ENCODE measurements at places on chromosomes 12 and 14. TPM values are rescaled to one million over a fixed set of nuclear protein-coding genes. Genes with fewer than 3 reads are reported as not detected.

DNA sequence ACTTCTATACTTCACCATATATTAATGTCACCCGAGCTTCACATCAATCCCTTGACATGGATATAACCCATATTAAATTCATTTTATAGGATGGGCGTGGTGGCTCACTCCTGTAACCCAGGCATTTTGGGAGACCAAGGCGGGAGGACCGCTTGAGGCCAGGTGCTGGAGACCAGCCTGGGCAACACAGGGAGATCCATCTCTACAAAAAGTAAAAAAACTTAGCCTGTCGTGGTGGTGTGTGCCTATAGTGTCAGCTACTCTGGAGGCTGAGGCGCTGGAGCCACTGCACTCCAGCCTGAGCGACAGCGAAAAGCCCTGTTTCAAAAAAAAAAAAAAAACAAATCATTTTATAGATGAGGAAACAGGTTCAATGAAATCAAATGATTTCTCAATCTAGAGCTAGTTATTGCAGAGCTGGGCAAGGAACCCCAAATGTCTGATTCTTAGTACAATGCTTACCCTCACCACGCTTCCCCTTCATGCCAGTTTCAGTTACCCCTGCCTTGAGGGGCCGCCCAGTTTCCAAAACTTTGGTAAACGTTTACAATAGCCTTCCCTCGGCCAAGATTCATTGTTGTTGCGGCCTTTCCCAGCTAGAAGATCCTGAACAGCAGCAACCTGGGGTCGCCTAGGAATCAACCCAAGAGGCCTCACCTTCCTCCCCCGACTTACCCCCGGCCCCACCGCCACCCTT lies 751 bp downstream of the PSMB5 start:
- no peak for DNase-seq

DNA sequence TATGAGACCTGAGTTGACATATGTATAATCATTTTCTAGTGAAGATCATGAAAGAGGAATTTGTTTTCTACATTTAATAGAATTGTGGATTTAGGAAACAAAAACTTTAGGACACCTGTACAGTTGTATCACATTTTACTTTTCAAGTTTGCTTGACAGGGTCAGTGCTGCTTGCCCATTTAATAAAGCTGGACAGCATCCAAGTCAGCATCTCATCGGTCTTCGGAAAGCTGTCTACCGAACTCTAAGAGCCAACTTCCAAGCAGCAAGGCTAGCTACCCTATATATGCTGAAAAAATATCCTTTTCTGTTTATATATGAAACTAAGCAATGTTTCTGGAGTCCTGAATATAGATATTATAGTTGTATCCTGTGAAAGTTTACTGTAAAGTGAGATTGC lies 52.3 kb downstream of the VEZT start:
- no peak for DNase-seq

GRCh38 chr14:95137164-95137803 lies 20.0 kb downstream of the DICER1 start:
- no peak for DNase-seq

- DNase-seq: peak; percentile 51
These were observed 193.7 kb upstream of the LRIG3 start for GRCh38 chr12:59113831-59114615.

DNA sequence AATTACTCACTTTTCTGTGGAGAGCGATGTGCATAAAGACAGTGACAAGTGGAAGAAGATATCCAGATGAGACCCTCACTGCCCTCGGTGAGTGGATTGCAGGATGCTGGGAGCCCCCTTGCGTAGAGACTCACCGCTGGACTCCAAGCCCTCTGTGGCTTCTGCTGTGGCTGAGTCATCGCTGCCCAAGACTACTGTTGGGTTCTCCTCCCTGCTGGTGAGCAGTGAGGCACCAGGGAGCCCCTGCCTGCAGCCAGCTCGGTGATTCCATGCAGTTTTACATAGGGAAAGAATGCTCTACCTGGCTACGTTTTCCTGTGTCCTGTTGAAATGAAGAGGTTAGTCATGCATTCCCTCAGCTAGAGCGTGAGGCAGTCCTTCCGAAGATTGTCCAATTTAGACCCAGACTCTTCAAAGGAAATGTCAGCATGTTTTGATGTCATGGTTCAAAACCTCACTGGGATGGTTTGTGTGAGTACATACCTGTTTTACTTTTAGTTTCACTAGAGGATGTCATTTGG lies 28.2 kb downstream of the TRAF3 start:
- peak; percentile 58 for DNase-seq

DNA sequence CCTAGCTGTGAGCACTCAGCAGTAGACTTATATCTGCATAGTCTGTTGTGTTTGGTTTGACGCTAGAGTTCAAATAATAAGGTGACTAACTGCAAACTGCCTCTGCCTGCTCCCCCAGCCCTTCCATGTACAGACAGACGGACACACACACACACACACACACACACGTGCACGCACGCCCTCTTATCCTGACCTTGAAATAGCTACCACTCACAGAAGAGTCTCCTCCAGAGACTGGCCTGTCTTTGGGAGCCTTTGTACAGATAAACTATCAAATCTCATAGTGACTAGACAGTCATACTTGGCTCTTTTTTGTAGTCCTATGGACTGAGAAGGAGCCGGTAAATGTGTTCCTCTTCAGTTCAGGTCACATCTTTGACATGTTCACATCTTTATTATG lies 158.4 kb downstream of the FBXL14 start:
- no peak for DNase-seq

DNA sequence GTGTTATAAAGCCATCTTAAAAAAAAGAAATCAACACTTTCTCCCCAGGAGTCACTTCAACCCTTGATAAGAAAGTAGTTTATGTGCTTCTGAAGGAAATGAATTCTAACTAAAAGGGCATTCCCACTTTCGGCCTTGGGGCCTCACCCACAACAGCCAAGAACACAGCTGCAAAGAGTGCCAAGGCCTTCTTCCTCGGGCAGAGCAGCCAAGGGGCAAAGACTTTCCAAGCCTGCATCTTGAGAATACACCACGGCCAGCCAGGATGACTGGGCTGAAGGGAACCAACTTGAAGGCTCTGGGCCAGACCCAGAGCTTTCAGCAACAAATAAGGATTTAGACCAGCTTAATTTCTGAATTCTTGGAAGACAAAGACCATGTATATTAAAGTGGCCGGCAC lies 60.4 kb upstream of the FOXN3 start:
- DNase-seq: no peak

- DNase-seq: no peak
These were observed 250.2 kb upstream of the RTL1 start for GRCh38 chr14:101153691-101154090.

The SERPINA9 gene
- total RNA-seq: not detected

GRCh38 chr12:99427104-99427503 lies 220.4 kb upstream of the GARIN6 start:
- DNase-seq: peak; percentile 51

The ADCY4 gene
- total RNA-seq: 4.0 TPM

DNA sequence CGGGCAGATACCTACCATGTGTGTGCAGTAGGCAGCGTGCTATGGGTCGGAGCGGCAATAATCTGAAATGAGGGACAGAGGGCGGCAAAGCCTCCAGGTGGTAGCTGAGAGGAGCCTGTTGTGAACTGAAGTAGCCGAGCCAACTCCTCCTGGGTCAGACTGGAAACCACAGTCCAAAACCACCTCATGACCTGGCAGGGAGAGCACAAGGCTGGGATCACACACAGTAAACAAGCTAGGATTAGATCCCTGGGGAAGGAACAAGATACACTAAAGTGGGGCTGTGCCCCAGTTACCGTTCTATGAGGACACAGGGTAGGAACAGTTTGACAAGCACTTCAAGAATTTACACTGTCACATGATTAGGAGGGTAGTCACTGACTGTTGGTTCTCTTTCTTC lies 49.0 kb downstream of the AREL1 start:
- DNase-seq: no peak

GRCh38 chr12:47751561-47751960 lies 7.1 kb downstream of the RAPGEF3 start:
- DNase-seq: no peak

The PTPRR gene
- 2.3 TPM for total RNA-seq

DNA sequence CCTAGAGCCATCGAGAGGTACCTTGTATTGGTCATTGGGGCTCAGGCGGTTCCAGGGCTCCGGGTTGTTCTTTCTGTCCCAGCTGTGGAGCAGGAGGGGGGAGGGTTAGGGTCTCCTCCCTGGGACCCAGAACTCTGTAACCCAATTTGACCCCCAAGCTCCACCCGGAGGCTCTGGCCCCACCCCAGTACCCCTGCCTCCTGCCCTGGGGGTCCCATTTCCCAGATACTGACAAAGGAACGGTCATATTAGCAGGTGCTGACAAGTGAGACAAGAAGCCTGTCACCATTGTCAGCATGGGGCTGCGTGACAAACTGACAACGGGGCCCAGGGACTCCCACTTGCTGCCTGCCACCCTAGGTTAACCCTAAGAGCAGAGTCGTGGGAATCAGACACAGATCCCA lies 6.2 kb downstream of the SHMT2 start:
- no peak for DNase-seq

DNA sequence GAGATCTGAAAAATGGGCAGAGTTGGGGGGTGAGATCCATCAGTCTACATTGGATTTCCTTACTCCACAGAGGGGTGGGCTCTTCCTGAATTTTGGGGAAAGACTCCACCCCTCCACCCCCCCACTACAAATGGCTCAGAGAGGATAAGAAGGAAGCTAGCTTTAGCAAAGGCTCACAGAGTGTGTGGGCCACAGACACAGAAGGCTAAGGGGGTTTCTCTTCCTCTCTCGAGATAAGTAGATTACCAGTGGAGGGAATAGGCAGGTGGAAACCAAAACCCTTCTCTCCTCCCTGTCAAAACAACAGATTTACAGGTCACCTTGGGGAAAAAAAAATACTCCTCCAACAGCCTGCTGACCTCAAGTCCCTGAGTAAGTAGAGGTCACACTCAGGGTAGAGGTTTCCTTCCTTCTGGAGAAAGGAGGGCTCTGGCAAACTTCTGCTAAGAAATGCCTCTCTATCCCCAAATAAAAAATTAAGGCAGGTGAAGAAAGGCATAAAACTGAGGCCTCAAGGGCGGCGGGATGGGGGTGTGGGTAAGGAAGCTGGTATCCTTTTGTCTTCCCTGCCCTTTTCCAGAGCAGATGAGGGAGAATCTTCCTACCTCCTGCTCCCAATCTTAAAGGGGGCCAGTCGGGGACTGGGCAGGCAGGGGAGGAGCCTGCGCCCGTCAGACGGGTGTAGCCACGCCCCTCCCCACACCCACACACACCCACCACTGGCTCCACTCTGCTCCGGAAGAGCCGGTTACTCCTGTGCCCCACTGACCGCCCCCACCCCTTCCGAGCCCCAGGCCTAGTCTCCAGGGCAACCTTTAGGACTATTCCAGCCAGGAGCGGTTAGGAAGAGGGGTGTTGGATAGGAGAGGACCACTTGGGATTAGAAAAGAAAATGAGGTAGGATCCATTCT lies 1.9 kb upstream of the BAZ2A start:
- DNase-seq: no peak

DNA sequence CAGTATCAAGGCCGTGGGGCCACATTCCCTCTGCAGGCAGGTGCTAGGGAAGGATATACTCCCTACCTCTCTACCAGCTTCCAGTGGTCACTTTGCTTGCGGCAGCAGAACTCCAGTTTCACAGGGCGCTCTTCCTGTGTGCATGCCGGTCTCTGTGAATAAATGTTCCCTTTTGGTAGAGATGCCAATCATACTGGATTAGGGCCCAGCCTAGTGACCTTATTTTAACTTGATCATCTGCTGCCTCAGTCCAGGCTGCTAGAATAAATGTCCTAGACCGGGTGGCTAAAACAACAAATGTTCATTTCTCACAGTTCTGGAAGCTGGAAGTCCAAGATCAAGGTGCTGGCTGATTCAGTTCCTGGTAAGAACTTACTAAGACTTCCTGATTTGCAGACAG lies 198.8 kb upstream of the TMEM132C start:
- DNase-seq: no peak

GRCh38 chr14:24110060-24110459 lies 4.5 kb upstream of the DCAF11 start:
- DNase-seq: no peak

DNA sequence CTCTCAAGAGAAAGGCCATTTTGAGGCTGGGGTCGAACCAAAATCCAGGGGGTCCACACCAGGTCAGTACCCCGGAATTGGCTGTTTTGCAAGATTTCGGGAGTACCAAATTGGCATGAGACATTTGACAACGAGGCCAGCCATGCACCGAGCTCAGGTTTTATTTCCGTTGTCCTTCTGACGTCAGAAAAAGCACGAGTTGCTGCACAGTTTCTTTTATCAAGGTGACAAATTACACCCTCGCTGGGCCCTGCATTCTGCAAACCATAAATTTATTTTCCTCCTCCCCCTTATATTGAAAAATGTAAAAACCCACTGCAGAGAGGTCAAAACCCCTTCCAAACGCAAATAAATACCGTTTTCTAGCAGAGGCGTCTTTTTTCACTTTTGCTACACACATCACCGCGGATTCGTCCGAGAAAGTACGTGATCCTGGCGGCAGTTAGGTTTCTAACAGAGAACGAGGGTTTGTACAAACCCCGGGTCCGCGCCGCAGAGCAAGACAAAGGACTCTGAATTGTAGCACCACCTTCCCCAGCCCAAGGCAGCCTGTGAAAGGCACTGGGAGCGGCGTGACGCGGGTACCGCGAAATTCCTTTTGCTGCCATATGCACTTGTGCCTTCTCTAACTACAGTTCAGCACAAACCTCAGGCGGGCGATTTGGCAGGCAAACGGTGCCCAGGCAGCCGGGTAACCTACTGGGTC lies 1.8 kb downstream of the SLC38A1 start:
- no peak for DNase-seq

DNA sequence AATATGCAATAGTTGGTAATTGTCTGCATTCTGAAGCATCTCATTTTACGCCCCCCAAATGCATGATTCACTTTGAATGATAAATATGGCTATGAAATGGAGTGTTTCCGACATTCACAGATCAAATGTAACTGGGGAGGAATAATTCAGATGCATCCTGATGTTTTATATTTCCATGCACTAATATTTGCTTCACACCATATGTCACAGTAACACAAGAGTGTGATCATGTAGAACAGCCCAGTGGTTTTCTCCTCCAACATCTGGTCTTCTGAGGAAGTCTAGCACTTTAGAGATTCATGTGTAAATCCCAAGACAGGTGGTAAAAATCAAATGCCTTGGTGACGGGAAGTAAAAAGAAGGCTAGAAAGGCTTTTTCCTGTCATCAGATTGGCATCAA lies 273.1 kb downstream of the DIO2 start:
- no peak for DNase-seq

The PPP1R36 gene
- total RNA-seq: 0.75 TPM

GRCh38 chr12:8699714-8700113 lies 1.9 kb downstream of the RIMKLB start:
- no peak for DNase-seq

The LUM gene
- 0.67 TPM for total RNA-seq

- DNase-seq: no peak
These were observed 22.4 kb downstream of the ADCK1 start for GRCh38 chr14:77822307-77822706.

The MYF5 gene
- total RNA-seq: not detected

- peak; percentile 77 for DNase-seq
These were observed 53.8 kb upstream of the USP44 start for GRCh38 chr12:95605087-95605486.

DNA sequence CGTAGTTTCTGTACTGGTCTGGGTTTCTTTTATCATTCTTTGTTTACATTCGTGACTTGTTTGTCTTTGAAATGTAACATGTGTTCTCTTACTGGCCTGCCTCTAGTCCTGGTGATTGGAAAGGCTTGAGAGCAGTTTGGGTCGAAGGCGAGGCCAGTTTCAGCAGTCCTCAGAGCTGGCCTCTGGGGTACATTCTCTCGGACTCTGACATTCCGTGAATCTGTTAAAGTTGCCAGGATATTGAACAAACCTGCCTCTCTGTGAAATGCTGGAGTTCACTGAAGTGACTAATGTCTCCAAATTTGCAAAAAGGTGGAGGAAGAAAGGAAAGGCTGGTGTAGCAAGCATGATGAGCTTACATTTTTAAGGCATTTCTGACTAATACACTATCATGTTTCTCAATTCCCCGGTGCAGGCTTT lies 1.5 kb downstream of the PLEKHA5 start:
- no peak for DNase-seq
